ENCODE measurements at places on chromosomes 13 and 19.

GRCh38 chr19:57363688-57364181 is 384 bp downstream of the TRAPPC2B start:
- peaks cover 19% of the 10 kb centered on the region for H3K4me1 ChIP-seq

DNA sequence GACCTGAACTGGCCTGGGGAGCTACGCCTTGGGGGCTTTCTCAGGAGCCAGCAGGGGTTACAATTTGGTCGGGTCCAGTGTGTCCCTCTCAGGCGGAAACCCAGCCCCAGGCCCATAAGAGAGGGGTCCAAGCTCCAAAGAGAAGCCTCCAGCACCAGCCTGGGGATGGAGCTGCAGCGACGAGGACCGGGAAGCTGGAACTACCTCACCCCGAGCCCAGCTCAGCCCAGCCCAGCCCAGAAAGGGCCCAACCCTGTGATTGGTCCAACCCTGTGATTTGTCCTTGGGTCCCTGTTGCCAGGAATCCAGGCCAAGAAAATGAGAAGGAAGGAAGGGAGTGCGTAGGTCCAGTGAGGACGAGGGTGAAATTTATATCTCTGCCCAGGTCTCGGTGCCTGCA is 24.1 kb downstream of the CLEC4M start:
- no peak overlapping the region for H3K4me3 ChIP-seq
- H3K36me3 ChIP-seq, result no peaks in the 10 kb centered on the region
- no peak for DNase-seq
- H3K27me3 ChIP-seq, result peaks cover 55% of the 10 kb centered on the region
- no peak overlapping the region for H3K27ac ChIP-seq
- H3K4me1 ChIP-seq, result no peaks in the 10 kb centered on the region

DNA sequence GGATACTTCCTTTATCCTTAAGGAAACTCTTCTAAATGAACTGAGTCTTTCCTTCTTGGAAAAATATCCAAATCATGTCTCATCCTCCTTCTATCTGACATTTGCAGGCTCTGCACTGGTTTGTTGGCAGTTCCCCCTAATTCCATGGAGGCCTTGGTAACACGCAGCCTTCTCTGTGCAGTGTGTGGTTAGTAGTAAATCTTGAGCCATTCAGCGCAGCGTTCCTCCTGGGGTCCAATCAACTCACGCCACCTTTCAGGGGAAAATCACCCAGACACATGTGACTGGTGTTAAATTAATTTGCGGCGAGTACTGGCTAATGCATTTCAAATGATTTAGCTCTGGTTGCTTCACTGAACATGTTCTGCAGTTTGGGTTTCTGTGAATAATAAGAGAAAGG is 21.0 kb upstream of the CBY2 start:
- H3K4me1 ChIP-seq, result no peaks in the 10 kb centered on the region
- H3K36me3 ChIP-seq, result no peaks in the 10 kb centered on the region
- H3K27ac ChIP-seq, result no peak overlapping the region
- no peaks in the 10 kb centered on the region for H3K27me3 ChIP-seq
- no peak overlapping the region for H3K4me3 ChIP-seq
- DNase-seq, result no peak

DNA sequence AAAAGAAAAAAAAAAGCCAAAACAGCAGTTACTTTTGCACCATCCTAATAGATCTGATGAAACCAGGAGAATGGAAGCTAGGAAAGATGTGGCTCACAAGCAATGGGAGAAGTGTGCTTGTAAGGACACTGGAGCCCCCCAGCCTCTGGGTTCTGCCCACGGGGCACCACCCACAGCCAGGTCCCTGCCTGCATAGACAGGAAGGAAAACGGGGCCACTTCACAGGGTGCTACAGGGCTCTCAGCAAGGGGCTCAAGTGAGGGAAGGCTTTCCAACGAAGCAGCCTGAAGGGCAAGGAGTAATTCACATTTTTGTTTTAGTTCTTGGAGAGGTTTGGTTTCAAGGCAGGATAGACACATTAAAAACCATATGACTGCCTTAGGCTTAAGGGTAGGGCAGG is 42.7 kb downstream of the BRD4 start:
- no peaks in the 10 kb centered on the region for H3K27me3 ChIP-seq
- peaks cover 90% of the 10 kb centered on the region for H3K4me1 ChIP-seq
- H3K4me3 ChIP-seq, result no peak overlapping the region
- no peak for DNase-seq
- H3K36me3 ChIP-seq, result peaks cover 4% of the 10 kb centered on the region

- DNase-seq, result peak; percentile 69
- H3K4me1 ChIP-seq, result peaks cover 29% of the 10 kb centered on the region
- peak overlapping the region; percentile 75 for H3K27ac ChIP-seq
- H3K27me3 ChIP-seq, result no peaks in the 10 kb centered on the region
Measured at GRCh38 chr19:17135001-17135853, 59.6 kb downstream of the MYO9B start.

GRCh38 chr13:30915691-30916541 is 9.8 kb downstream of the MEDAG start:
- no peaks in the 10 kb centered on the region for H3K36me3 ChIP-seq
- H3K27me3 ChIP-seq, result peaks cover 54% of the 10 kb centered on the region
- no peak for DNase-seq
- H3K27ac ChIP-seq, result no peak overlapping the region
- H3K4me3 ChIP-seq, result no peak overlapping the region

DNA sequence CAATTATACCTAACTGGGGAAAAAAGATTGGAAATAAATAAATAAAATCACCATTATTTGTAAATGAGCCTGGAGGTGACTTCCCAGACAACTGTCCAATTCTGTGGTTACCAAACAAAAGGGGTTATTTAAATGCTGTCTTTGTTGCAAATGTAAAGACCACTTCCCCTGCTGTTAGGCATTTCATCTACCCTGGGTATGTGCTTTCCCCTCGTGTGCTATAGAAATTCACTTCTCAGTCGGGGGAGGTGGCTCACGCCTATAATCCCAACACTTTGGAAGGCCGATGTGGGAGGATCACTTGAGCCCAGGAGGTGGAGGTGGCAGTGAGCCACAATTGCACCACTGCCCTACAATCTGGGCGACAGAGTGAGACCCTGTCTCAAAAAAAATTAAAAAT is 101.9 kb upstream of the AKAP11 start:
- H3K27ac ChIP-seq, result no peak overlapping the region
- H3K4me3 ChIP-seq, result no peak overlapping the region
- H3K36me3 ChIP-seq, result peaks cover 40% of the 10 kb centered on the region
- H3K4me1 ChIP-seq, result no peaks in the 10 kb centered on the region

DNA sequence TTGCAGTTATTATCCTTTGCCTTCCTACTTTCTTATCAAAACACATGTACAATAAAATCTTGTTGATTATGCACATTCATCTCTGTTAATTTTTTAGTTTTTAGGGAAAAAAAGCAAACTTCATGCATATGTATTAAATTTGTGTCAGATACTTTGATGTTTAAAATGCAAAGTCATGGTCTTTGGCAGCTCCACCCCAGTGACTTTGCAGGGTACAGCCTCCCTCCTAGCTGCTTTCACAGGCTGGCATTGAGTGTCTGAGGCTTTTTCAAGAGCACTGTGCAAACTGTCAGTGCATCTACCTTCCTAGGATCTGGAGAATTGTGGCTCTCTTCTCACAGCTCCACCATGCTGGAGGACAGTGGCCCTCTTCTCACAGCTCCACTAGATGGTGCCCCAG is 1988.1 kb upstream of the PCDH20 start:
- H3K36me3 ChIP-seq, result no peaks in the 10 kb centered on the region
- H3K27ac ChIP-seq, result no peak overlapping the region
- H3K4me3 ChIP-seq, result no peak overlapping the region
- no peaks in the 10 kb centered on the region for H3K4me1 ChIP-seq
- no peaks in the 10 kb centered on the region for H3K27me3 ChIP-seq

DNA sequence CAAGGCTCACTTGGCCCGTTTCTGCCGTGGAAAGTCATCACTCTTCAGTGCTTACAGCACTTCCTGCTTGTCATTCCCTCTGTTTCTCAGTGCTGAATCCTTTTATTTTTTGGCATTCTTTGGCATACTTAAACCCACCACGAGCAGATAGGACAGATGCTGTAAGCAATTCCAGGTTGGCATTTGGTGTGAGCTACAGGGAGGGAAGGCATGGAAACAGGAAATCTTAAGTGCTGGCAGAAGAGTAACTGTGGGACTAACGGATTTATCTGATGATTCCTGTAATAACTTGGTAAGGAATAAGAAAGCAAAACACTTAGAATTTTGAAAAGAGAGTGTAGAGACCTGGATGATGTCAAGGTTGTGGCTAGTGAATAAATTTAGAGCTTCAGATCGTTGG is 273.4 kb downstream of the GPC6 start:
- H3K4me1 ChIP-seq, result no peaks in the 10 kb centered on the region
- no peaks in the 10 kb centered on the region for H3K36me3 ChIP-seq
- H3K4me3 ChIP-seq, result no peak overlapping the region
- H3K27ac ChIP-seq, result no peak overlapping the region

DNA sequence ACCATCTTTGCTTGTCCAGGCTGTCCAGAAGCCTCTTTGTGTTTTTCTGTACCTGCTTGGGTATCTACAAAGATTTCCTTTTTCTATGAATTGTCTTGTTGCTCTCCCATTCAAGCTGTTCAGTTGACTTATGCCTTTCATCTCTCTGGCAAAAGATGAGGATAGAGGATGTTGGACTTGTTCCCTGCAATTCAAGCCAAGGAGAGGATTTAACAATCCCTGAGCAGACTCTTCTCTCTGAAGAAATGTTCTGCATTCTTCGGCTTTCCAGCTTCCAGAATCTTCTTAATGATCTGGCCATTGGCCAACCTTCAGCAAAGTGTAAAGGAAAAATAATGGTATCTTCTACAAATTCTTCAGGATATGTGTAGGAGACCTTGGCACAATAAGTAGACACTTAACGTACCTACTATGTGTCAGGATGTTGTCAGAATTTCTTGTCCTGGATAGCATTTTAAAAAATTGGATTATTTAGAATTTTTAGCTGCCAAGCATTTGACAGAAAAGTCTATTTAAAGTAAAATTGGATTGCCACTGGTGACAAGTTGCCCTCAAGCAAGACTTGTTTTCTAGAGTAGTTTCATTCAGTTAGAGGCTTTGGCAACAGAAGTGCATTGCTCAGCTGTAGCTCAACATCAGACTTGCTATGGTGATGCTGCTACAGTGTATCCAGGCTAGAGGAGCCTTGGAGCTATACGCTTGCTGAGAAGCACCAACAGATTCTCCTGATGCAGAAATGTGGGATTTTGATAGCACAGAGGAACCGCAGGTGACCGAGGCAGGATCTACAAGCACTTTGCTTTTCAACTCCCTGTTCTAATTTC is 455.7 kb downstream of the SUCLA2 start:
- no peak for DNase-seq
- H3K4me1 ChIP-seq, result no peaks in the 10 kb centered on the region
- H3K4me3 ChIP-seq, result no peak overlapping the region
- no peak overlapping the region for H3K27ac ChIP-seq
- no peaks in the 10 kb centered on the region for H3K36me3 ChIP-seq

- H3K36me3 ChIP-seq, result no peaks in the 10 kb centered on the region
- no peak for DNase-seq
- peaks cover 3% of the 10 kb centered on the region for H3K27me3 ChIP-seq
- no peaks in the 10 kb centered on the region for H3K4me1 ChIP-seq
- no peak overlapping the region for H3K4me3 ChIP-seq
Measured at GRCh38 chr13:75016225-75016624, 465.7 kb downstream of the TBC1D4 start.

GRCh38 chr19:11534948-11535347 is 3.7 kb upstream of the CNN1 start:
- H3K36me3 ChIP-seq, result no peaks in the 10 kb centered on the region
- DNase-seq, result no peak
- H3K4me3 ChIP-seq, result no peak overlapping the region
- H3K27me3 ChIP-seq, result peaks cover 16% of the 10 kb centered on the region

GRCh38 chr13:80562433-80563156 is 221.7 kb upstream of the SPRY2 start:
- no peaks in the 10 kb centered on the region for H3K4me1 ChIP-seq
- H3K27me3 ChIP-seq, result no peaks in the 10 kb centered on the region
- H3K4me3 ChIP-seq, result no peak overlapping the region
- H3K27ac ChIP-seq, result no peak overlapping the region

- H3K27me3 ChIP-seq, result no peaks in the 10 kb centered on the region
- DNase-seq, result no peak
- no peak overlapping the region for H3K4me3 ChIP-seq
- no peak overlapping the region for H3K27ac ChIP-seq
- no peaks in the 10 kb centered on the region for H3K4me1 ChIP-seq
Measured at GRCh38 chr19:28535352-28535775, 677.6 kb downstream of the UQCRFS1 start.

DNA sequence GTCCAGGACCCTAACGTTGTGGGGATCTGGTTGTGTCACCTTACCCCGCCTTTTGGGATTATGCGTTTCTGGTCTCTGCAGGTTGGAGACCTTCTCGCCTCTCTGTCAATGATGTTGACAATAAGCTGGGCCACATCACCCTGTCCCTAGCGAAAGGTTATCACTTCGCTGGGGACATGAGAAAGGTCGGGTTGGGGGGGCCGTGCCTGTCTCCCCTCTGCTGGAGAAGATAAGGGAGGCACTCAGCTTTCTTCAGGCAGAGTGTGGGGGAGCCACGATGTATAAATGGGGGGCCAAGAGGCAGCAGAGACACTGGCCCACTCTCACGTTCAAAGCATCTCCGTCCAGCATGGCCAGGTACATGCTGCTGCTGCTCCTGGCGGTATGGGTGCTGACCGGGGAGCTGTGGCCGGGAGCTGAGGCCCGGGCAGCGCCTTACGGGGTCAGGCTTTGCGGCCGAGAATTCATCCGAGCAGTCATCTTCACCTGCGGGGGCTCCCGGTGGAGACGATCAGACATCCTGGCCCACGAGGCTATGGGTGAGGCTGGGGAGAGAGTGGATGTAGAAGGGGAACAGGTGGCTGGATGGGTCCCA is at the start of gene RLN3:
TSS of gene RLN3 (plus strand) at position 293 of the 595 bp plus-strand sequence. CDS start at position 350, 57 bp downstream.
- peaks cover 3% of the 10 kb centered on the region for H3K36me3 ChIP-seq
- H3K27me3 ChIP-seq, result peaks cover 6% of the 10 kb centered on the region
- no peak within 1 kb of the TSS for H3K4me3 ChIP-seq
- H3K4me1 ChIP-seq, result peaks cover 19% of the 10 kb centered on the region

DNA sequence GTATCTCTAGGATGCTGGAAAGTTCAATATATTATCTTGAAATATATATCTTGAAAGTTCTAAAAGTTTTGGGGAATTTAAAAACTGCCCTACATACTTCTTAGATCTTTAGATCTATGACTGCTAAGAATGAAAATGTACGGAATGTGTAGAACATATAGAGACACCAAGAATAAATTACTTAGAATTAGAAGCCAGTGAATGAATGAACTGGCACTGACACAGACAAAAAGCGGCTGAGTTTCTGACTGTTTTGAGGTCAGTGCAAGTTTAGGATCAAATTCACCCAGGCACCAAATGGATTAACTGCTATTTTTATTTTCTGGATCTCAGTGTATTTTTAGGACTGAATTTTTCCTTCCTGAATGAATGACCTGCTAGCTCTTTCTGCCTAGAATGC is 411.2 kb downstream of the KCTD12 start:
- H3K27ac ChIP-seq, result no peak overlapping the region
- DNase-seq, result no peak
- peaks cover 13% of the 10 kb centered on the region for H3K27me3 ChIP-seq

Measured in activated CD8-positive, alpha-beta memory T cell treated with anti-CD3 and anti-CD28 coated beads, Interleukin-2, amount 10 ng/mL, durations not matched to agents 7 days and 5 days (primary cell).